ENCODE measurements at places on chromosomes 2 and 18.

GRCh38 chr2:167142554-167142953, 254.3 kb downstream of the XIRP2 start:
- no peak for DNase-seq

- DNase-seq, result no peak
These were observed 267.8 kb upstream of the NCKAP5 start for GRCh38 chr2:133835821-133836619.

DNA sequence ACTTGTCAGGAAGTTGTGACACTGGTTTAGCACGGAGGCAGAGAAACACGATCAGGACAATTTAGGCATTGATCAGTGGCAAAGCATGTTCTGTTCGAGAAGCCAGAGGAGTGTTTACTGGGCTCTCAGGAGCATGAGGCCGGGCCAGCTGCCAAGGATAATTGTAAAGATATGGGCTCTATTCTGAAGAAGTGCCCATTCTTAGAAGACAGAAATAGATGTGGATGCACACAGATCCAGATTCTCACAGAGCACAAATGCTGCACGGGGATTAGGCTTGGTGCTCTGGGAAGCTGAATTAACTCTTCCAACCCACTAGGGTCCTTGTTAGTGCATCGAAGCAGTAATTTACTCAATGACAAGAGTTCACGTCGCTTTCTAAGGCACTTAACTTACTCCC, 16.2 kb downstream of the AFF3 start:
- DNase-seq, result no peak

GRCh38 chr18:362311-363290, 94.8 kb upstream of the THOC1 start:
- DNase-seq, result no peak

DNA sequence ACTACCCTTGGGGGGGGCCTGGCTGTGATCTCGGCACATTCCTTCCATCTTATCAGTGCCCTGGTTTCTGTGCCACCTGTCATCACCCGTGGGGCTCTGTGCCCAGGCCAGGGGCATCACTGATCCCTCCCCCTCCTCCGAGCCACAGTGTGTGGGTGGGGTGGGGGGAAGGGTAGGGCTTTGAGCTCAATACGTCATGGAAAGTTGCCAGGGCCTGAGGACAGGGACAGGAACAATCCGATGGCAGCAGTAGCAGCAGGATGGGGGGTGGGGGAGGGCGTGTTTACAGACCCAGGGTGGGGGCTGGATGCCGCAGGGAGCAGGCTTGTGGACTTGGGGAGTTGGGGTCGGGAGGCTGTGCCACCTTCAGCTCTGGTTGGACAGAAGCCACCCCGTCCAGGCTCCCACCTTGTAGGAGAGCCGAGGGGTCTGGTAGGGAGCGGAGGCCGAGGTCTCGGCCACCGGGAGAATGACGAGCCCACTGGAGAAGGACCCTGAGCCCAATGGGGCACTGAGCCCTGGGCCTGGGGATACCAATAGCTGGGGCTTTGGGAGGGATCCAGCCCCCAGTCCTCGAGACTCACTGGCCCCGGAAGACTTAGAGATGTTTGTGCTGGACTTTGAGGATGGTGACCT, 3.5 kb downstream of the SLC4A3 start:
- no peak for DNase-seq

GRCh38 chr2:237685408-237685807, 58.0 kb downstream of the LRRFIP1 start:
- no peak for DNase-seq

DNA sequence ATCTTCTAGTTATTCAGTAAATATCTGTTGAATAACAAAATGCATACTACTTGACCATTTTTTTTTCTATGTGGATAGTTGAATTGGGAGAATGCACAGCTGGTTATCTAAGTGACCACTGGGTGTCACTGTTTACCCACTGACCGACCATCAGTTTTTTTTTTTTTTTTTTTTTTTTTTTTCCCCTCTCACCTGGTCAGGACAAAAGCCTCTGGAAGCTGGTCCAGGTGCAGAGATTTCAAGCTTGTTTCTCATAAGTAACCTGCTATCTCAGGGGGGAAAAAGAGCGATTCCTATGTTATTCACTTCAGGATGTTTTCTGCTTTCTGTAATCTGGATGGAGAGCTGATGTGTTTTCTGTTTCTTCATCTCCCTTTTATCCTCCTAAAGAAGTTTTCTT, 256.0 kb downstream of the DCDC2C start:
- peak; percentile 47 for DNase-seq

- DNase-seq, result no peak
These were observed 168.6 kb downstream of the RAPGEF4 start for GRCh38 chr2:172904236-172904635.

DNA sequence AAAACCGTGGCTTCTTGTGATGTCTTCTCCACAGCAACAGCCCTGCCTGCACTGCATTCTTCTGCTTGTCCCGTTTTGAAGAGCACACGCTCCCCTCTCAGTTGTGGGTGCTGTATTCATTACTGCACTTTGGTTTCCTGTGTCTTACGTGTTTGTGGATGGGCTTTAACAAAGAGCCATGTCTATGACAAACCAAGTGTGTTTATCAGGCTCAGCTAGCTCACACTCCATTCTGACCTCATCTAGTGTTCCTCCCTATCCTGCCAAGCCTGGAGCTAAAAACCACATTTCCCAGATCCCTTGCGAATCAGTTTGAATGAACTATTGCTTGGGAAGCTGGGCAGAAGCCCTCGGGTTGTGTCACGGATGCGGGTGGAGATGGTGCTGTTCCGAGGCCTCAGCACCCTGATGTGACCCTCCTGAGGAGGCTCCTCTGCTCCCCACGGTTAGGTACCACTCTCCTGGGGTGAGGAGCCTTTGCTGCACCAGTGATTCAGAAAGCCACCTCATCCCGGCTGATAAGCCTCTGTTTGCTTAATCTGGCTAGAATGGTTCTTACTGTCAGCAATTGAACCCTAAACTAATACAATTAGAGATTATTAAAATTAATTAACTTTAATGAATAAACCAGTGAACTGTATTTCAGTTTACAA, 116.5 kb downstream of the GALR1 start:
- DNase-seq, result no peak

- no peak for DNase-seq
These were observed 17.8 kb downstream of the ERFE start for GRCh38 chr2:238176613-238177012.

DNA sequence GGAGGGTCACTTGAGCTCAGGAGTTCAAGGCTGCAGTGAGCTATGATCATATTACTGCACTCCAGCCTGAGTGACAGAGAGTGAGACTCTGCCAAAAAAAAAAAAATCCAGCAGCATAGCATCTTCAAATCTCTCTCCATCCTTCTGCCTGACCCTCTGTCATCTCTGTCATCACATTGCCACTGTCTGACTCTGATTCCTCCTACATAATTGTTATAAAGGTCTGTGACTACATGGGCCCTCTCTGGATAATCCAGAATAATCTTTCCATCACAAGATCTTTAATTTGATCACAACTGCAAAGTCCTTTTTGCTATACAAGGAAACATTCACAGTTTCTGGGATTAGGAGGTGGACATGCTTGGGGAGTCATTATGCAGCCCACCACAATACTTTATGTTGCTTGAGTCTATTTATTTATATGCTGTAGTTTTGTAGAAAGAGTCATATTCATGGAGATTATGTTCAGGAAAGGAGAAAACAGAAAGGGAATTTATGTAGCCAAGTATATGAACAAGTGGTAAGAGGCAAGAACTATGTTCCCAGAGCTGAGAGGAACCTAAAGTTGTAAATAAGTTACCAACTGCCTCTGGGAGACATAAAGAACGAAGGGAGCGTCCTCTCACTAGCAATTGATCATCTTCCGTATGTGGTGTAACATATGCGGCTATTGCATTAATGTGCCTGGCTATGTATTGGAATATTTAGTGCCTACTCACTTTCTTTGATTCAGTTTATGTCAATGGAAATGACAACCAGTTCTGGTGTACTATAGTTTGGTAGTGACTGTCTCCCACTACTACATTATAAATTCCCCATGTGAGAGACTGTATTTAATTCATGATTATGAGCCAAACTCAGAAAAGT, 21.5 kb downstream of the RND3 start:
- no peak for DNase-seq

DNA sequence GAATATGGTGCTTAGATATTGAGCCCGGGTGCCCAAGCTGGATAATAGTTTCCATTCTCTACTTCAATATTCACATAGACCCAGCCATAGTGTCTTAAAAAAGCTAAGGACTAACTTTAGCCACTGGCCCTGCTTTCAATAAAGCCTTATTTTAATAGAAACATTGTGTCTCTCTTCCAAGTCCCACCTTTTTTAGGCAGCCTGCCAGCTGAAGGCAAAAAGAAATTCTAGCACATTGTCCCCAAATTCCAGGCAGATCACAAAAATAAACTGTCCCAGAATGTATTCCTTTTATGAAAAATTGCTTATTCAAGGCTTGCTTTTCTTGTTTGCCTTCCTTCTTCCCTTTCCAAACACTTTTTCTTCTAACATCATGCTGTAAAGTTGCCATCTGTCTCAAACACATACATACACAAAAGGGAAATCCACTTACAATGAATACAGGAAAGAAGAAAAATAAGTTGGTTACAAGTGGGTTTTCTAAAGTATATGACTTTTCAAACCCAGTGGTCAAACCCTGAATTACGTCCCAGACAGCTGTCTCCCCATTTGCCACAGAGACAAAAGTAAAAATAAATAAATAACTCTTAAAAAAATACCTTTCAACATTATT, 778.5 kb downstream of the BCL11A start:
- no peak for DNase-seq

GRCh38 chr18:34261865-34262780, 37.4 kb upstream of the NOL4 start:
- no peak for DNase-seq

DNA sequence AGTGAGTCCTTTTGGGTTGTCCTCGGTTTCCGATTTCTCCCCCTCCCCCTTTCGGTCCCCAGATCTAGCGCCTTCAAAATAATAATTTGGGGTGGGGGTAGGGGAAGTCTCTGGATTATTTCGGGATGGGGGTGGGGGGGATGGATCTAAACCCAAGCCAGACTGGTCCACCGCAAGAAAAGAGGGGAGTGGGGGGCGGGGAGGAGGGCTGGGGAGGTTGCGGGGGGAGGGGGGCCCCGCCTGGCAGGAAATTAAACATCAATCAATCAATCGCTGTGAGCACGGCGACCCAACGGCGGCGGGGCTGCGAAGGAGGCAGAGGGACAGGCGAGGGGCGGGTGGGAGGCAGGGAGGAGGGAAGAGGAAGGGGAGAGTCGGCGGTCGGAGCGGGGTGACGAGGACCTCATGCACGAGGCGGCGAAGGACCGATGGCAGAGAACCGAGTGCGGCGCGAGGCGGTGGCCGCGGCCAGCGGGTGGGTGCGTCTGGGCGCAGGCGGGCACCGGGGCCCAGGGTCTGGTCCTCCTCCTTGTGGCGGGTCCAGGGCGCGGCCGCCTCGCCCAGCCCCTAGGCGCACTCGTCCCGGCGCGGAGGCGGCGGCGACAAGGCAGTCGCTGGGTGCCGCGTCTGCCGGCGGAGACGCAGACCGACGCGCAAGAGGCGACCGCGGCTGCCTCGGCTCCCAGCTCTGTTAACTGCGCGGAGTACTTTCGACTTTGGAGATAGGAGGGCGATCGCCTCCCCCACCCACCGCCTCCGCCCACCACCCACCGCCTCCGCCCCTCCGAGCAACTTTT, 468 bp upstream of the SATB2 start:
- DNase-seq, result no peak

DNA sequence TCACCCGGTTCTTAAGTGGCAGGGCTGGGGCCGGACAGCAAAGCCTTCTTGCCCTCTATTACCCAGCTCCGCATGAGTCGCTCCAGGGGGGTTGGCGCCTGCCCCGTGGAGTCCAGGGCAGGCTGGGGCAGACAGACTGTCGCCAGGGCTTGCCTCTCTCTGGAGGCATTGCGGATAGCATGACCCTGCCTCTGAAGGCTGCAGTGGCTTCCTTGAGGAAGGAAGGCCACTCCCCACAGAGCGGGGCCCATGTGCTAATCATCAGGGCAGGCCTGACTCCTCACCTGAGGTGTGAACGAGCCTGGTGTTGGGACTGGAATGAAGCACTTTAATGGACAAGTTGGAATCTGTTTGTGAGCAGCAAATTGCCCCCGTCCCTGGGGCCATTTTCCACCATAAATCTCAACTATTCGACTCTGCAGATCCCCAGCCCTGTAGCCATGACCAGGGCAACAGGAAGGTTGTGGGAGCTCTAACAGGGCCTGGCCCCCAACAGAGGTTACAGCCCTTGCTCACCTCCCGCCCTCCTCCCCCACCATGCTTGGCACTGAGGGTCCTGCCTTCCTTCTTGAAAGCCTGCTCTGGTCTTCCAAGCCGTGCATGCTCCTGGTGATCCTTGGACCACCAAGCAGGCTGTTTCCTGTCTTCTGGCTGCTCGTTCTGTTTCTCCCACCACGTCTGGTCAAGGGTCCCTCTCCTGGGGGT, 144.9 kb upstream of the HAAO start:
- no peak for DNase-seq

DNA sequence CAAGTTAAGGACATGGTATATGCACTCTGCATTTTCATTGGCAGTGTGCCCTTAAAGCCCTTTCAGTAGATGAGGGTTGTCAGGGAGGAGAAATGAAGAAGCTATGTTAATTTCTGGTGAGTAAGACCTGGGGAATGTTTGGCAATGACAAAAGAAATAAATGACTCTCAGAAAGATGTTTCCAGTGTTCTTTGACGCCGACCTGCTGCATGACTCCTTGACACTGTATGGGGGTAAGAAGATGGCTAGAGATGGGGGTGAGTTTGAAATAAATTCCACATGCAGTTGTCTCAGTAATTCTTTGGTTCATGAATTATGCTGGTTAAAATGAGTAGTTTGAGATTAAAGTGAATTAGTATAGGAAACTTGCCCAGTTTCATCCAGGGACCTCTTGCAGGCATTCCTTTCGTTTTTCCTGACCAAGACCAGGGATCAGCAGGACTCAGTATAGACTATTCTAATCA, 5.9 kb downstream of the CCDC121 start:
- no peak for DNase-seq

- no peak for DNase-seq
These were observed 9.4 kb downstream of the ODC1 start for GRCh38 chr2:10438688-10439087.

- no peak for DNase-seq
These were observed 57.8 kb upstream of the ID2 start for GRCh38 chr2:8623958-8624591.

GRCh38 chr2:239381709-239382134, 19.1 kb downstream of the HDAC4 start:
- DNase-seq, result no peak

GRCh38 chr2:144331674-144332355, 188.1 kb downstream of the ZEB2 start:
- DNase-seq, result peak; percentile 27

- no peak for DNase-seq
These were observed 27.7 kb downstream of the HS1BP3 start for GRCh38 chr2:20623241-20623640.

GRCh38 chr18:49725809-49726674, 87.3 kb downstream of the ACAA2 start:
- DNase-seq, result no peak

- DNase-seq, result no peak
These were observed 100.6 kb downstream of the MYO1B start for GRCh38 chr2:191345788-191346187.

DNA sequence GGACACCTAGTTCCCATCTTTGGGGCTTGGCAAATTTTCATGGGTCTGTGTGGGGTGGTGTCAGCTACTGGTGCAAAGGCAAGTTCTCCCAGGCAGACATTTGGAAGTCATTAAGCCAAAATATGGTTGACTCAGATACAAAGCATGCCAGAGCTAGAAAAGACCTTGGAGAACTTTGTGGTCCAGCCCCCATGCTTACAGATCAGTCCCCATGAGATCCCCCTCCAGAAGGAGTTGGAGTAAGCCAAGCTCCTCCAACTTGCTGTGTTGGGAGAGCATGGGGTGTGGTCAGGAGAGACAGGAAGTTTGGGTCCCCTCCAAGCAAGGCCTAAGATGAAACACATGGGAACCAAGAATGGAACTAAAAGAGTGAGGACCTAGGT, 224.5 kb downstream of the CYP26B1 start:
- DNase-seq, result no peak
